ENCODE measurements at places on chromosomes 7 and 10. TPM values are rescaled to one million over a fixed set of nuclear protein-coding genes. Genes with fewer than 3 reads are reported as not detected.

- peak overlapping the region; percentile 29 for H3K27ac ChIP-seq
- no peak overlapping the region for H3K4me3 ChIP-seq
- no peaks in the 10 kb centered on the region for H3K36me3 ChIP-seq
- DNase-seq = peak; percentile 22
Measured at GRCh38 chr10:13271552-13272163, 28.2 kb downstream of the PHYH start.

DNA sequence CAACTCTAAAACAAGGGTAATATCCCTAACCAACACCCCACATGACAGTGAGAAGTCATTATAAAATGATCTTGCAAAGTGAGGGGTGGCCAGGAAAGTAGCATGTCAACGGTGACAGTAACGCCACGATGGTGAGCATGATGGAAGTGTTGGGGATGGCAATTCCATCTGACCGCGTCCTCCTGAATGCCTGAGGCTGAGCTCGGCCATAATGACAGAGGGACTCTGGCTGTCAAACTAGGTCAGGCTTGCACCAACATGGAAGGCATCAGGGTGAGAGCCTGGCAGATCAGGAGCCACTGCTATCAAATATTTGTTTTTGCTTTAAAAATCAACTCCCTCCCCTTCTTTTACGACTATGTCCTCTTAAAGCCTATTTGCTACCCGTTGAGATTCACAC, 55.7 kb upstream of the EFCAB10 start:
- H3K4me3 ChIP-seq = no peak overlapping the region
- H3K36me3 ChIP-seq = no peaks in the 10 kb centered on the region
- H3K27me3 ChIP-seq = no peaks in the 10 kb centered on the region
- H3K4me1 ChIP-seq = no peaks in the 10 kb centered on the region
- H3K27ac ChIP-seq = no peak overlapping the region

- H3K36me3 ChIP-seq = no peaks in the 10 kb centered on the region
- H3K27ac ChIP-seq = no peak overlapping the region
- no peaks in the 10 kb centered on the region for H3K4me1 ChIP-seq
- no peaks in the 10 kb centered on the region for H3K27me3 ChIP-seq
- no peak overlapping the region for H3K4me3 ChIP-seq
- no peak for DNase-seq
Measured at GRCh38 chr7:133873631-133874030, 253.5 kb upstream of the LRGUK start.

GRCh38 chr7:15515252-15515651, 46.6 kb downstream of the AGMO start:
- peak overlapping the region; percentile 55 for H3K27ac ChIP-seq
- DNase-seq = no peak
- H3K4me1 ChIP-seq = no peaks in the 10 kb centered on the region
- H3K27me3 ChIP-seq = no peaks in the 10 kb centered on the region
- H3K36me3 ChIP-seq = no peaks in the 10 kb centered on the region

GRCh38 chr7:84614821-84615501, 420.4 kb upstream of the SEMA3A start:
- H3K27me3 ChIP-seq = no peaks in the 10 kb centered on the region
- H3K27ac ChIP-seq = no peak overlapping the region
- H3K4me3 ChIP-seq = no peak overlapping the region
- H3K4me1 ChIP-seq = no peaks in the 10 kb centered on the region
- no peak for DNase-seq
- no peaks in the 10 kb centered on the region for H3K36me3 ChIP-seq

GRCh38 chr10:132890301-132890700, 52.1 kb downstream of the CFAP46 start:
- H3K27me3 ChIP-seq = no peaks in the 10 kb centered on the region
- no peaks in the 10 kb centered on the region for H3K36me3 ChIP-seq
- H3K4me1 ChIP-seq = no peaks in the 10 kb centered on the region
- H3K4me3 ChIP-seq = no peak overlapping the region
- no peak overlapping the region for H3K27ac ChIP-seq
- DNase-seq = no peak

GRCh38 chr10:103850572-103850895, 4.8 kb downstream of the SH3PXD2A start:
- H3K27me3 ChIP-seq = no peaks in the 10 kb centered on the region
- H3K4me1 ChIP-seq = no peaks in the 10 kb centered on the region
- H3K27ac ChIP-seq = peak overlapping the region; percentile 55
- no peaks in the 10 kb centered on the region for H3K36me3 ChIP-seq
- no peak for DNase-seq

DNA sequence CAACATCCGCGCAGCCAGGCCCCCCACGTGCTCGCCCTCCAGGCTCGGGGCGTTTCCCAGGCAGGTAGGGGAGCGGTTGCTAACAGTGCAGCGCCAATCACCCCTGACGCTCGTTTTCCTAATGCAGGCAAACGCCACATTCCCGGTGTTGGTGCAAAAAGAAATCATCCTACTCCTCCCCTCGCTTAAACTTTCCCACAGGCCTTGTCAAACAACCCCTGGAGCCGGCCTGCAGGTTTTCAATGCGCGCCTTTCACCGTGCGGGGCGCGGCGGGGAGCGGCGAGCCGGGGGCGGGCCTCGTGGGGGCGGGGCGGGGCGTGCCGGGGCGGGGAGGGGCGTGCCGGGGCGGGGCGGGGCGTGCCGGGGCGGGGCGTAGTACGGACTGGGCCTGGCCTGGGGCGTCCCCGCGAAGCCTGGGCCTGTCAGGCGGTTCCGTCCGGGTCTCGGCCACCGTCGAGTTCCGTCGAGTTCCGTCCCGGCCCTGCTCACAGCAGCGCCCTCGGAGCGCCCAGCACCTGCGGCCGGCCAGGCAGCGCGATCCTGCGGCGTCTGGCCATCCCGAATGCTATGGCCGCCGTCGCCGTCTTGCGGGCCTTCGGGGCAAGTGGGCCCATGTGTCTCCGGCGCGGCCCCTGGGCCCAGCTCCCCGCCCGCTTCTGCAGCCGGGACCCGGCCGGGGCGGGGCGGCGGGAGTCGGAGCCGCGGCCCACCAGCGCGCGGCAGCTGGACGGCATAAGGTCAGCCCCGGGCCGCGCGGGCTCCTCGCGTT, at the start of gene ECHDC3:
Gene ECHDC3 (plus strand): TSS at position 374 of the 770 bp plus-strand sequence. CDS start 195 bp downstream, at position 569.
- no peaks in the 10 kb centered on the region for H3K27me3 ChIP-seq
- H3K4me3 ChIP-seq = peak within 1 kb of the TSS; percentile 35
- H3K4me1 ChIP-seq = no peaks in the 10 kb centered on the region
- H3K27ac ChIP-seq = peak within 1 kb of the TSS; percentile 20
- DNase-seq = peak; percentile 38

DNA sequence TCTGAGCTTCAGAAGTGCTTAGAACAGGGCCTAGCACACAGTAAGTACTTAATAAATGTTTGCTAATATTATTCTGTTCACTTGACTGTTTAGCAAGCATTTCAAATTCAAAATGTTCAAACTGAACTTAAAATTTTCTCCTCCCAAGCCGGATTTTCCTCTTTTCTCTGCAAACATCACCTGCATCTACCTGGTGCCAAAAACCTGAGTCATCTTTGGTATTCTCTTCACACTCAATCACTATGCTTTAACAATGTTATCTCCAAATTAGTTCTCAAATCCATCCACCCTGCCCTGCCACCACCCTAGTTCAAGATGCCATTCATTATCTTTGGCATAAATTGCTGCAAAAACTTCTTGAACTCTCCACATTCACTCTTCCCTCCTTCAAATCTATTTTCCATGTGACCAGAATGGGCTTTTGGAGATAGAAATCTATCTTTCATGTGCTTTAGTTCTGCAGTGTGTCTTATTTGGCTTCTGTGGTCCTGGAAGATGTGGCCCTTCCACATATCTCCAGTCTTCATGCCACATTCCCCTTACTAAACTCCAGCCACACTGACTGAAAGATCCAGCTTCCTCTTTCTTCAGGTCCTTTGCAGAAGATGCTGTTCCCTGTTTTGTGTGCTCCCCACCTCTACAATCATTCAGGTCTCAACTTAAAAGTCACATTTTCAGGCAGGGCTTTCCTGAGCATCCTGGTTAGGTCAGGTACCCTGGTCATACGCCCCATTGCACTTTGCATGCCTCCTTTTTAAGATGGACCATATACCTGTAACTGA, 2.0 kb downstream of the GGCT start:
- DNase-seq = no peak
- H3K36me3 ChIP-seq = no peaks in the 10 kb centered on the region
- H3K4me1 ChIP-seq = no peaks in the 10 kb centered on the region
- no peak overlapping the region for H3K27ac ChIP-seq
- no peak overlapping the region for H3K4me3 ChIP-seq
- H3K27me3 ChIP-seq = no peaks in the 10 kb centered on the region

DNA sequence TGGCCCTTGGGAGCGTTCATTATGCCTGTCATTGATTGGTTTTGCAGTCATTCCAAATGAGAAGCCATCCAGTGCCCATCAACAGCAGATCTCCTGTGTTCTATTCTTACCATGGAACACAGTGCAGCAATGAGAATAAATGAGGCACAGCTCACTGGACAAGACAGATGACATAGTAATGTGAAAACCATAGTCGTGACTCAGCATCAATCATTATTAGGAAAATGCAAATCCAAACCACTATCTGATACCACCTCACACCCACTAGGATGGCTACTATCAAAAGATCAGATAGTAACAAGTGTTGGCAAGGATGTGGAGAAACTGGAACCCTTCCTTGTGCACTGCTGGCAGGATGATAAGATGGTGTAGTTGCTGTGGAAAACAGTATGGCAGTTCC, 144.7 kb downstream of the ARHGAP22 start:
- DNase-seq = no peak
- no peak overlapping the region for H3K27ac ChIP-seq
- H3K4me1 ChIP-seq = peaks cover 5% of the 10 kb centered on the region
- H3K36me3 ChIP-seq = no peaks in the 10 kb centered on the region

GRCh38 chr10:95564291-95564690, 3.1 kb upstream of the SORBS1 start:
- no peaks in the 10 kb centered on the region for H3K27me3 ChIP-seq
- DNase-seq = no peak
- no peak overlapping the region for H3K4me3 ChIP-seq
- no peaks in the 10 kb centered on the region for H3K4me1 ChIP-seq
- H3K36me3 ChIP-seq = no peaks in the 10 kb centered on the region

- H3K27ac ChIP-seq = no peak overlapping the region
- no peak for DNase-seq
- no peaks in the 10 kb centered on the region for H3K36me3 ChIP-seq
- no peaks in the 10 kb centered on the region for H3K27me3 ChIP-seq
- H3K4me3 ChIP-seq = no peak overlapping the region
Measured at GRCh38 chr7:50704844-50705243, 77.9 kb downstream of the GRB10 start.

- no peaks in the 10 kb centered on the region for H3K4me1 ChIP-seq
- DNase-seq = no peak
- H3K36me3 ChIP-seq = no peaks in the 10 kb centered on the region
- no peak overlapping the region for H3K4me3 ChIP-seq
- H3K27me3 ChIP-seq = no peaks in the 10 kb centered on the region
Measured at GRCh38 chr7:123705211-123705901, 43.4 kb downstream of the WASL start.

GRCh38 chr7:23335621-23336020, 36.5 kb downstream of the MALSU1 start:
- no peaks in the 10 kb centered on the region for H3K4me1 ChIP-seq
- H3K4me3 ChIP-seq = no peak overlapping the region
- no peaks in the 10 kb centered on the region for H3K27me3 ChIP-seq

- H3K4me1 ChIP-seq = no peaks in the 10 kb centered on the region
- no peak overlapping the region for H3K4me3 ChIP-seq
- no peaks in the 10 kb centered on the region for H3K27me3 ChIP-seq
Measured at GRCh38 chr10:3666525-3667302, 118.3 kb downstream of the KLF6 start.

GRCh38 chr7:13725591-13725990, 263.9 kb downstream of the ETV1 start:
- DNase-seq = no peak
- no peaks in the 10 kb centered on the region for H3K4me1 ChIP-seq
- no peaks in the 10 kb centered on the region for H3K27me3 ChIP-seq
- H3K4me3 ChIP-seq = no peak overlapping the region

DNA sequence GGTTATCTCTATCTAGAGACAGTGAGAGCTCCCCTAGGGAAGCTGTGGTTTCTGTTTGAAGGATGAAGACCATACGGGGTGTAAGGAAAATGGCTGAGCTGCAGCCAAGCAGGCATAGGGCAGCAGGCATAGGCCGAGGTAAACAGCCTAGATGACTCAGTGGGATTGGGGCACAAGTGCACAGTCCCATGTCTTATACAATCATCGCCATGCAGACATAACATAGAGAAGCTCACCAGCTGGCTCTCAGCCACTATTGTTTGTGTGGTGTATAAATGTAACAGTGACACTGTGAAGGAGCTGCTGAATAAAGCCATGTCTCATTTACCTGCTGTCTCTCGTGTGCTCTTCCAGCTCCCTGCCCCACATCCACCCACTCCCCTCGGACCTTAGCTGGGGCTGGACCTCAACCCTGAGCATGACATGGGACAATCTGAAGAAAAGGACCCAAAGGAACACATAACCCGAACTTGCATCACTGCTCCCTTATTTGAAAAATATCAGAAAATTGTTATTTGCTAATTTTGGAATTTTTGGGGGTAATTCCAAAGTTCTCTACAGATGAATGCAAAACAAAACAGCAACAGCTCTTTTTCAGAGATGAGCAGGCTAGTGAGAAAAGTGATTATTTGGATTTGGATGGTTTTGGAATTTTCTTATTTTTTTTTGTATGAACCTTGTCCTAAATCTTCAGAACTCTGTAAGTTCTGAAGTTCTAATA, 582.7 kb downstream of the REEP3 start:
- DNase-seq = no peak
- H3K4me3 ChIP-seq = no peak overlapping the region
- no peaks in the 10 kb centered on the region for H3K27me3 ChIP-seq
- no peaks in the 10 kb centered on the region for H3K4me1 ChIP-seq

- H3K4me3 ChIP-seq = no peak overlapping the region
- no peak for DNase-seq
- no peaks in the 10 kb centered on the region for H3K36me3 ChIP-seq
- no peaks in the 10 kb centered on the region for H3K4me1 ChIP-seq
- H3K27me3 ChIP-seq = no peaks in the 10 kb centered on the region
- no peak overlapping the region for H3K27ac ChIP-seq
Measured at GRCh38 chr10:48490946-48491345, 113.9 kb downstream of the ARHGAP22 start.

GRCh38 chr10:35203745-35204144, 77.1 kb downstream of the CREM start:
- DNase-seq = no peak
- no peak overlapping the region for H3K4me3 ChIP-seq

- H3K27me3 ChIP-seq = no peaks in the 10 kb centered on the region
- H3K27ac ChIP-seq = peak overlapping the region; percentile 66
Measured at GRCh38 chr7:151508991-151509390, 10.7 kb downstream of the RHEB start.

DNA sequence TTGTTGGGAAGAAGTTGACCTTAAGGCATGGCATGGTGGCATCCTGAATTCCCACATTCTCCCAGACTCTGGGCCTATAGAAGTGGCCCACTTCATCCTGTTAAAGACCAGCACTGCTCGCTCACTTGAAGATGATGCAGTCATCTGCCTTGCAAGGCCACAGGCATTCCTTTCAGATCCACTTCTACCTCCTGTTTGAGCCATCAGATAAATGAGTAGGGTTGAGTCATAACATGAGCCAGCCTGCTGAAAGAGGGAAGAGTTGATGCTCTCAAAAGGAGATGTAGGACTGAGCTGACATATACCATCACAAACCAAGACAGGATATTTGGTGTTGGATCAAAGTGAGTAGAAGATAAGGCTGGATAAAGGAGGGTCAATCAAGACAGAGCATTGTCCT, 1.5 kb upstream of the EBLN1 start:
- H3K27ac ChIP-seq = no peak overlapping the region
- H3K4me1 ChIP-seq = no peaks in the 10 kb centered on the region
- no peaks in the 10 kb centered on the region for H3K36me3 ChIP-seq
- no peak for DNase-seq

ADRA2A gene
- total RNA-seq = 4.5 TPM

POM121C gene
- total RNA-seq = 23.1 TPM

NEBL gene
- 22.2 TPM for total RNA-seq

BTRC gene
- 26.5 TPM for total RNA-seq

EIF3B gene
- 155 TPM for total RNA-seq

ANKRD2 gene
- 0.43 TPM for total RNA-seq

SPDYE5 gene
- total RNA-seq = not detected

IL2RA gene
- total RNA-seq = not detected

SFTPA2 gene
- 0.43 TPM for total RNA-seq

ZC3HAV1L gene
- total RNA-seq = 10.0 TPM

ZNF804B gene
- 0.07 TPM for total RNA-seq

Measured in uterus (tissue), 4 donors.